ENCODE measurements at places on chromosomes 6 and 20.

- no peak for DNase-seq
Measured at GRCh38 chr20:51886341-51886740, 84.0 kb upstream of the SALL4 start.

- no peak for DNase-seq
Measured at GRCh38 chr20:61609461-61609860, 357.4 kb downstream of the CDH4 start.

- no peak for DNase-seq
Measured at GRCh38 chr6:159525445-159526025, 167.5 kb downstream of the SOD2 start.

DNA sequence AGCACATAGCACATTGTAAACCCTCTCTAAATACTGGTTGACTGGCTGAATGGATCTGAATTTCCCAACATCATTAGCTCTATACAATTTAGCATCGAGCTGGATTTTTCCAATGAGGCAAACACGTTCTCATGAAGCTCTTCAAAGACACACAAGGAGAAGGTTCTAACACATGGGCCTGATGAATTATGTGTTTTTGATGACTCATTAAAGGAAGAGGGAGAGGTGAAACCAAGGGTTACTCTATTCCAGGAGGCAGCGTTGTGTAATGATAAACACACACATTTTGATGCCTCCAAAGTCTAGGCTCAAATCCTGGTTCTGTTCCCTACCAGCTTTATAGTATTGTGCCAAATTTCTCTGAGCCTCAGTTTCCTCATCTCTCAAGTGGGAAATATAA, 84.3 kb downstream of the PFDN4 start:
- no peak for DNase-seq

- DNase-seq, result no peak
Measured at GRCh38 chr20:32474717-32474966, 110.5 kb downstream of the NOL4L start.

DNA sequence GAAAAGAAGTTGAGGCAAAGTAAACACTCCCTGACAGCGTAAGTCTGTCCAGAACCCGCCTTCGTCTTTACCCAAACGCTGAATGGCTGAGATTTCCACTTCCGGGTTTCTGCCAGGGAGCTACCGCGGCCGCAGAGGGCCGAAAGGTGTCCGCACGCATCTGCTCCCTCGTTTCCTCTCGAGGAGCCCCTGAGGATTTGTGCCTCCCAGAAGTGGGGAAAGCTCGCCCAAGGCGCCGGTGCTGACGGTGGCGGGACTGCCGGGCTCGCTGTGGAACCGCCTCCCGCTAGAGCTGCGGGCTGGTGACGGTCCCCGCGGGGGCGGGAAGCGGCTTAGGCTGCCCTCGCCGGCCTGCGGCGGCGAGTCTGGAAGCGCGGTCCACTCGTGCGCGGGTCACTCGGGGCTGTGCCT, 1760.2 kb upstream of the DEFB115 start:
- DNase-seq, result no peak

- DNase-seq, result no peak
Measured at GRCh38 chr6:104541411-104541810, 318.3 kb downstream of the HACE1 start.

- no peak for DNase-seq
Measured at GRCh38 chr6:137543114-137543513, 48.9 kb upstream of the OLIG3 start.

GRCh38 chr6:159093609-159094443, 49.0 kb upstream of the TAGAP start:
- no peak for DNase-seq

DNA sequence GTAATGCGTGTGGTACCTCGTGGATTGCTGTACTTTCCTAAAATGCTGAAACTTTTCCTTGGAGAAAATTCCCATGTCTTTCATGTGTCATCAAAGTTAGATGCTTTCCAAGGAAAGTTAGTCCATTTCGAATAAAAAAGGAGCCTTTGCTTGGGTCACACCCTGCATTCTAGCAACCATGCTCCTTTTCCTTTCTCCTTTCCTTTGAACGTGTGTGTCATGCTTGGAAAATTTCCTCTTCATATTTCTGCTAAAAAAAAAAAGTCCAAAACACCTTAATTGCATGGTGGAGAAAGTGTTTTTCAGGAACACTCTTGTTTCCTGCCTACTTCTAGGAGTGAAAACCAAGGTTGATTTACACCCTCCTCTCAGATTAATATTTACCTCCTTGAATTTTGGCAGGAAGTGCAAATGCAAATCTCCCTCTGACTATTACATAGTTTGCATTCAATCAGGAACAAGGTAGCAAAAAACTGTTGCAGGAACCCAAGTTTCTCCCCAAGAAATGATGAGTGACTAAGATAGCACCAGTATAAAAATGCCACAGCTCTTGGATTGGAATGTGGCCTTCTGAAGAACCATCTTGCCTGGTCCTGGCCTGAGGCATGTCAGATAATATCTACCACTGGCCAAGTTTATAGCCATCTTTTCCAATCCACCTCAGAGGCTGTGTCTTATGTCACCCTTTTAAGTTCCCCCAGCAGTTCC, 590.6 kb downstream of the QKI start:
- no peak for DNase-seq

DNA sequence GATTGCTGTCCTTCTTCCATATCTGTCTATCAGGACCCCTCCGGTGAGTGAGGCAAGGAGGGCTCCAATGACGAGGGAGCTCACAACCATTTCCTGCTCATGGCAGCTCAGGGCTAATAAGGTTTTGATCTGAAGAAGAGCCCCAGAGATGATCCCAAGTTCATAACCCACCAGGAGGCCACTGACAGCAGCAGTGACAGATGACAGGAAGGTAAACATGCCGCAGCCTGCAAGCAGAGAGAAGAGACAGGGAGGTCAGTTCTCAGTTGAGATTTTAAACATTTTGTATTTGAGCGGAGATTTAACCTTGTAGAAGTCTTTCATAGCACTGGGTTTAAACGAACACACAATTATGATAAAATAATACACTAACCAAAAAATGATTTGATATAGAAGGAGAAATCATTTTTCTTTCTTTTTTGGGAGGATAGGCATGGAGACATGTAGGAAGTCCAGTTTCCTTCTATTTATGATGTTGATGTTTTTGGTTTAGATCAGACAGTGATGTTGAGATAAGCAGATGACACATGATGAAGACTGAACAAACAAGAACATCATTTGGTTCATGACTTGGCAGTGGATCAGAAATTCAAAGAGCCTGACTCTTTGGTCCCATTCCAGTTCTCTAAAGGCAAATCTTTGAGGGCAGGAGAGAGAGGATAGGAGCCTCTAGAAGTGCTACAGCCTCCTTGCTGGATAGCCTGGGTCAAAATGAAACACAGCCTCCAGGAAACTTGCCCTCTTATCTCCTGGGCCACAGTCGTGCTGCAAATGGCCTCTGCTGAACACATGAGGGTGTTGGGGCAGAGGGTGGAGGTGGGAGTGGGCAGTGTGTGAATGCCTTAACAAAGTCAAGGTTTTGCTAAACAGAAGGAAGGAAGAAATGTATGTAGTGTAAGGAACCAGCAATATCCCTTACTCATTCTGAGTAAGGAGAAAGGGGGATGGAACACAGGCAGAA, 22.6 kb downstream of the SLC2A12 start:
- DNase-seq, result no peak

GRCh38 chr20:45861221-45862075, 4.0 kb downstream of the ZSWIM3 start:
- peak; percentile 45 for DNase-seq

- DNase-seq, result no peak
Measured at GRCh38 chr6:80234401-80234800, 127.9 kb downstream of the BCKDHB start.

GRCh38 chr20:37361336-37361735, 15.4 kb downstream of the SRC start:
- no peak for DNase-seq

DNA sequence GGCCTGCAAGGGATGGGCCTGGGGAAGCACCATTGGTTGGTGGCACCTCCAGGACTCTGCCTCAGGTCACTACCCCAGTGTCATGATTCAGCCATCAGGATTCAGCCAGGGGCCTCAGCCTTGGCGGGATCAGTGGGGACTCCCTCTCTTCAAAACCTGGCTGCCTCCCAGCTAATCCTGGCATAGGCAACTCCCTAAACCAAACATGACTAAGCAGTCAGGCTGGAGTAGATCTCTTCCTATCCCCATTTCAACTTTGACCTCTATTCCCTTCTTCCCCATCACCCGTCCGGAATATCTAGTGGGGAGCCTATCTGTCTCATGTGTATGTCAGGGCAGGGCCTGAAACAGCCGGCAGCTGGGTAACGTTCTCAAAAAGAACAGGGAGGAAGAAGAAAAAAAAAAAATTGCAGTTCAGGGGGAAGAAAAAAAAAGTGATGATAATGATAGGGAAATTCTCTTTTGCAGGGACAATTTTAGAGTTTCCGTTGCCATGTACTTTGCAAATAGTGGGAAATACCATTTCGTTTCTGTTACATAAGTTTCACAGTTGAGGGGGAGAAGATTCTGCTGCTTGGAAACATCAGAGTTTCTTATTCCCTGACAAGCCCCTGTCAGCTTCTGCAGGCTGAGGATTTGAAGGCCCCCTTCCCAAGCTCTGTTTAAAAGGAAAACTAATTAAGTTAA, 4.1 kb upstream of the PREX1 start:
- DNase-seq, result peak; percentile 70

DNA sequence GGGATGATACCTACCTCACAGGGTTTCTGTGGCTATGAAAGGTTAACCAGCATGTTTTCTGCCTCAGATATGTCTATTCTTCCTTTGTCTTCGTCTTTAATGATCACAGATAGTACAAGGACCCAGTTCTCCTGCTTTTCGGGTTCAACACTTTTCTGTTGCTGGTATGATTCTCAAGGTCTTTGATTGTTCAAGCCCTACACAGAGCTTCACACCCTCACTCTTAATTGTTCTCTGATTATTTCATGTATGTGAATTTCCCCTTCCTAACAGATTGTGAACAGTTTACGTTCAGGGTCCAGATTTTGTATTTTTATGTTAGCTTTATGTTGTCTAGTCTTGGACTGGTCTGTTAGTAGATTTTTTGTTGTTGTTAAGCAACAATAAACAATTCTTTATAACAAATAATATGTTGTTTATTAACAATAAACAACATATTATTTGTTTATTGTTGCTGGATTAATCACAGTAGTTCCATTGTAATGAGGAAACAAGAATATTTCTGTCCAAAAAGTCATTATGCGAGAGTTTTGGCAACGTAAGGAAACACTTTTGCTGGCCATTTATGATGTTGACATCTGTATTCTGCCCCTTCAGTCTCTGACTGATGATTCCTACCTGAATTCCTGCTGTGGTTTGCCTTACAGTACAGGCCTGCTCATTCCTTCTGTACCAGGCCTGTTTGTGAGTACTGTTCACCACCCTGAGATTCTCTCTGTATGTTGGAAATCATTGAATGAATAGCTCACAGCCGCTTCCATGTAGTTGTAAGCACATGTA, 27.2 kb upstream of the TULP4 start:
- DNase-seq, result no peak
